Vagina (tissue), 2 donors: ENCODE measurements at places on chromosomes 3 and 15. TPM values are rescaled to one million over a fixed set of nuclear protein-coding genes. Genes with fewer than 3 reads are reported as not detected.

Gene OR5H6
- total RNA-seq: not detected

GRCh38 chr15:38461066-38461833 lies 7.3 kb downstream of the FAM98B start:
- DNase-seq: no peak

DNA sequence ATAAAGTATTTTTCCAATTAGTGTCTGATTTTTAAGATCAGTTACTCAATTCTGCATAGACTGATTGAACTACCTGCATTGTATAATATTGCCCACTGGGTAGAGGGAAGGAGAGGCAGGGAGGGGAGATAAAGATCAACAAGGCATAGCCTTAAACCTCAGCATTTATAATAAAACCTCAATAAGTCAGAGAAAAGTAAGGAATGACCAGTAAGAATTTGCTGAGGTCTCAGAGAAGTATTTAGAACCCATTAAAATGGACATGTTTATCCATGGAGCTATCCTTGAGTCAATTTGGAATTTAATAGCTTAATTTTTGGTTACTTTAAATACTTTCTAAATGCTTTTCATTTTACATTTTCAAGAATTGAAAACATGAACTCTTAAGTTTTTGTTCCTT lies 62.5 kb downstream of the ARMC8 start:
- no peak for DNase-seq

- no peak for DNase-seq
Observed at GRCh38 chr3:71815340-71816067, 30.6 kb upstream of the PROK2 start.

GRCh38 chr15:84979651-84980050 lies 2.0 kb upstream of the PDE8A start:
- DNase-seq: no peak

Gene ZNF639
- 37.3 TPM for total RNA-seq

Gene ALDH1A3
- total RNA-seq: 62.9 TPM

Gene NANOGP8
- not detected for total RNA-seq

Gene FBXL22
- total RNA-seq: 10.1 TPM

Gene FBXO40
- total RNA-seq: not detected

Gene GOLGA6L10
- 3.4 TPM for total RNA-seq
